IPS DF 6.9 (cell line): ENCODE measurements at places on chromosomes 13 and 19.

DNA sequence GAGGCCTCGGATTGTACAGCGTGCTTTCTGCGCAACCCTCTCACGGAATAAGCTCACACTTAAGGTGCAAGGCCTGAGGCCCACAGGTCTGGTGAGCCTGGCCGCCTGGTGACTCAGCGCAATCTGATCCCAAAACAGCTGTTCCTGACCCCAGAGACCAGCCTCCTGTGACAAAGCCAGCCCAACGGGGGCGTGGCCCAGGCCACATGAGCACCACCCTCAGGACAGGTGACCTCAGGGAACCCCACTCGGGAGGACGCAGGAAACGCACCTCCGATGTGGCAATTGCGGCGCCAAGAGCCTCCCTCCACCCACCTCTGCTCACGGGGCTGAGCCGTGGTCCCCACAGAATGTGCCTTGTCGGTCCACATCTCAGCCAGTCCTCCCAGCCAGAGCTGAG, 26.4 kb downstream of the GRTP1 start:
- peaks cover 3% of the 10 kb centered on the region for H3K4me1 ChIP-seq
- H3K27ac ChIP-seq = no peak overlapping the region
- DNase-seq = peak; percentile 37
- peaks cover 9% of the 10 kb centered on the region for H3K36me3 ChIP-seq
- no peaks in the 10 kb centered on the region for H3K27me3 ChIP-seq

DNA sequence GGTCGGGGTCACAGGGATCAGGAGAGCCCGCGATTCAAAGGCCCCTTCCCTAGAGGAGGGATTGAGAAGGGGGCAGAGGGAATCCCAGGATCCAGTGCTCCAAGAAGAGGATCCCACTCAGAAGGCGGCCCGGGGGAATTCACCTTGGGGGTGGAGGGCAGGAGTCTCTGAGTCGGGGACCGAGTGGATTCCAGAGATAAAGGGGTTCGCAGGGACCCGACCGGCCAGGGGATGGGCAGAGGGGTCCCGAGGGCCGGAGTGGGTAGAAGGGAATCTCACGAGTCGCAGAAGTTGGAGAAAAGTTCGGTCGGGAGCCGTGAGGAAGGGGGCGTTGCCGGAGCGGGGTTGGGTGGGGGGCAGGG, 261 bp downstream of the PRKD2 start:
- H3K4me3 ChIP-seq = peak overlapping the region; percentile 87; the same call in 1 of the 2 replicates
- DNase-seq = no peak
- no peaks in the 10 kb centered on the region for H3K27me3 ChIP-seq
- H3K4me1 ChIP-seq = peaks cover 1% of the 10 kb centered on the region; the same call in 1 of the 2 replicates

DNA sequence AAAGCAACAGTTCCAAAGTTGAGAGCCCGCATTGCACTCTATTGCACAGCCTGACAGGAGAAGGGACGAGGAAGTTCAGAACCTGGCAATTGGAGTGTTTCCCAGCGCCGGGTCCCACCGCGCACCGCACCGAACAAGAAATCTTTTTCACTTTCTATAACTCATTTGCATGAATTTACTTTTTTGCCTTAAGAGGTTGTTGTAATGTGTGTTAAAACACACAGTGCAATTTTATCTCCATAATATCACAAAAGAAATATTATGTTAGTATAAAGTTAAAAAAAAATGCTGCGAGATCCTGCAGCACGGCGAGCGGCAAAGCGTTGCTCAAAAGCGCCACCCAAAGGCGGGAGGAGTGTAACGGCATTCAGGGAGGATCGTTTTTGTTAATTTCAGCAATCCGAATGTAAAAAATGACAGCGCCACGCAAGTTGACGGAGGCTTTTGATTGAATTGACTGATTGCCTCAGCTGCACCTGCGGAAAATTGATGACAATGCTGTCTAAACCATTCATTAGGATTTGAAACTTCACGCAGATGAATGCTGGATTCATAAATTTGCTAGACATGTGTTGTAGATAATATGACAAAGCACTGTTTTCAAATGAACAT, 303.6 kb upstream of the ZNF507 start:
- no peak overlapping the region for H3K27ac ChIP-seq
- peaks cover 2% of the 10 kb centered on the region; the same call in 1 of the 2 replicates for H3K27me3 ChIP-seq
- peak overlapping the region; percentile 24; the same call in 1 of the 2 replicates for H3K4me3 ChIP-seq
- peak; percentile 5 for DNase-seq
- no peaks in the 10 kb centered on the region for H3K4me1 ChIP-seq

GRCh38 chr13:103192511-103193135, 126.4 kb upstream of the SLC10A2 start:
- no peaks in the 10 kb centered on the region for H3K27me3 ChIP-seq
- no peak overlapping the region for H3K27ac ChIP-seq
- no peaks in the 10 kb centered on the region for H3K4me1 ChIP-seq
- H3K4me3 ChIP-seq = no peak overlapping the region

- no peaks in the 10 kb centered on the region for H3K27me3 ChIP-seq
- no peak for DNase-seq
- H3K36me3 ChIP-seq = no peaks in the 10 kb centered on the region
- H3K27ac ChIP-seq = no peak overlapping the region
- no peak overlapping the region for H3K4me3 ChIP-seq
Observed at GRCh38 chr19:29623726-29624488, 17.8 kb downstream of the POP4 start.

- no peaks in the 10 kb centered on the region for H3K27me3 ChIP-seq
- DNase-seq = no peak
- H3K4me3 ChIP-seq = no peak overlapping the region
- no peaks in the 10 kb centered on the region for H3K36me3 ChIP-seq
- H3K4me1 ChIP-seq = no peaks in the 10 kb centered on the region
Observed at GRCh38 chr13:23811366-23812062, 77.7 kb downstream of the MIPEP start.

GRCh38 chr13:106357198-106357597, 178.3 kb downstream of the EFNB2 start:
- H3K27ac ChIP-seq = no peak overlapping the region
- H3K4me3 ChIP-seq = no peak overlapping the region
- H3K36me3 ChIP-seq = no peaks in the 10 kb centered on the region
- H3K4me1 ChIP-seq = no peaks in the 10 kb centered on the region
- no peaks in the 10 kb centered on the region for H3K27me3 ChIP-seq
- DNase-seq = no peak

DNA sequence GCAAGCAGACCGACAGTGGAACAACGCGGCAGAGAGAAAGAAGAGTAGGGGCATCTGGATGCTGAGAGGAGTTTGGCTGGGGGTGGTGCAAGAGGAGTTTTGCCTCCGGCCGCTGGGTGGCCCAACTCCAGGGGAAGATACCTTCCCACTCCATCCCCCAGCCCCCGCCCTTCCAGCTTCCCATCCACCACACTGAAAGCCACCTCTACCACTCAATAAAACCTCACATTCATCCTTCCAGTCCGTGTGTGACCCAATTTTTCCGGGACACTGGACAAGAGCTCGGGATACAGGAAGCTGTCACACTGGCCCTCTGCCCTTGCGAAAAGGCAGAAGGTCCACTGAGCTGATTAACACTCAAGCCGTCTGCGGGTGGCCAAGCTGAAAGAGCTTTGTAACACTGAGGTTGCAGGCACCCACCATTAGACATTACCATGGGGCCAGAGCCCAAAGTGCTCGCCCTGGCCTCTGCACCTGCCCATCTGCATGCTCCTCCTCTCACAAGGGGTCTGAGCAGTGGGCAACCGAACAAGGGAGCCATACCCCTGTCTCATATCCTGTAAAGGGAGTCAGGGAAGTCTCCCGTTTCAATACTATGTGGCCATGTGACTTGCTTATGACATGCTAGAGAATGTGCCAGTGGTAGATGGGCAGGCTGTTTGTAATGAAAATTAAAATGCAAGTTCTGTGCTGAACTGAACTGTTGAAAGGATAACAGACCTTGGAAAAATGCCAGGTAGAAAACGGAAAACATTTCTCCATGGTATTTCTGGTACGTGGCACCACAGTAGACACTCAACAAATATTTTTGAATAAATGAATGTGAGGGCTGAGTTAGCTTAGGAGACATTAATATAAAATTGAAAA, 205.1 kb upstream of the STARD13 start:
- H3K4me1 ChIP-seq = no peaks in the 10 kb centered on the region
- H3K27ac ChIP-seq = no peak overlapping the region
- no peaks in the 10 kb centered on the region for H3K27me3 ChIP-seq
- H3K4me3 ChIP-seq = no peak overlapping the region

DNA sequence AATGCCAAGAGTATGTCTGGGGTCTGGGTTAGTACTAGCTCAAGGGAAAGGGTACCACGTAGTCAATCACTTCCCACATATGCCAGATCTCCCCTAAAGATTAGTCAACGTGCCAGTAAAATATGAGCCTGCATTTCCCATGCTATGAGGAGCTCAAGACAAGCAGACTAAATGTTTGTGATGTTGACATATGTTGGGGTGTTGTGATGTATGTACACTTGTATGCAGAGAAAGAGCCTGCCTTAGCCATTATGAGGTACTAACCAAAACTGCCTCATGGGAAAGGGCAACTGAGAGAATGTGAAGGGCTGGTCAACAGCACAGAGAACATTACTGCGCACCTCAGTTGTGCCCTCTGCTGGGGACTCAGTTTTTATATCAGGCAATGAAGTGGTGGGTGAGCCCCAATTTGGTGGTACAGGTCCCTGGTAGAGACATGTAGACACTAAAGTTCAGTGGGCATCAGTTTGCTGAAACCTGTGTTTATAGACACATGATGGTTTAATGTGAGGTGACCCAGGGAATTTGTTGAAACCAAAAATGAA, 287.0 kb downstream of the DCT start:
- H3K4me3 ChIP-seq = no peak overlapping the region
- H3K4me1 ChIP-seq = no peaks in the 10 kb centered on the region; the same call in 1 of the 2 replicates
- H3K27ac ChIP-seq = no peak overlapping the region
- peak; percentile 52 for DNase-seq

GRCh38 chr19:18317961-18318800, 4.7 kb downstream of the LSM4 start:
- no peak overlapping the region for H3K27ac ChIP-seq
- DNase-seq = no peak
- no peaks in the 10 kb centered on the region for H3K4me1 ChIP-seq
- H3K4me3 ChIP-seq = no peak overlapping the region
- H3K27me3 ChIP-seq = no peaks in the 10 kb centered on the region

DNA sequence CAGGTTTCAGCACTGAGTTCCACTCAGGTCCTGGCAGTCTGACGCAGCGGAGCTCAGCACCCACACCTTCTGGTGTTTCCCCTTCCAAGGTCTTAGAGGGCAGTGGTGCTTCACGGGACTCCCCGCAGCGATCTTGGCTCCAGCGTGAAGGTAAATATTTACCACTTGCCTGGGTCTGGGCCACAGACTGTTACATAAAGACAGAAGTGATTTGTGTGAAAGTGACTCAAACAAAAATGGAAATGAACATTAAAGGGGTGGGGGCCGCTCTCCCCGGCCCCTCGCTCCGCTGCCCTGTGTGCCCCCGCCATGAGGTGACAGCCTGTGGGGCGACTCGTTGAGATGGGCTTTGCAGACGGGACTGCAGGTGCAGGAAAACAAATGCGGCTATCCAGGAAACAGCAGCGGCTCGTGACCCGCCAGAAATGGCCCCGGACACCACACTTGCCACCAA, 55.0 kb downstream of the GGACT start:
- H3K36me3 ChIP-seq = no peaks in the 10 kb centered on the region; the same call in 1 of the 2 replicates
- H3K27me3 ChIP-seq = no peaks in the 10 kb centered on the region; the same call in 1 of the 2 replicates
- no peak overlapping the region for H3K4me3 ChIP-seq
- DNase-seq = no peak
- no peak overlapping the region for H3K27ac ChIP-seq

DNA sequence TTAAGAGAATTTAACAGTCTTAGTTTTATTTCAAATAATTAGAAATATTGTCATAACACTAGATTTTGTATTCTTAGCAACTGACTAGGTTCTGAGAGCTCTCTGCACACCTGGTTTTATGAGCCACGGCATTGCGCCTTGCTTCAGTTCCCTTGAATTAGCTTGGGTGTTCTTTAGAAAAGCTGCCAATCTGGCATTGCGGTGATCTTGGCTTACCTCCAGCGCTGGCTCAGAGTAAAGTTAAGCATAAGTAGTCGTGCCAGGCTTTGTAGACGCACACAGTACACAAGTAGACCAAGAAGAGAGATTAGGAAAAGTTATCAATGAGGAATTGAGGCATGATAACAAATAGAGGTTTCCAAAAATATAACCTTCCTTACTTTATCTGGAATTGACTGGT, 45.7 kb downstream of the TPP2 start:
- H3K4me3 ChIP-seq = no peak overlapping the region
- no peak overlapping the region for H3K27ac ChIP-seq
- no peaks in the 10 kb centered on the region for H3K27me3 ChIP-seq
- no peak for DNase-seq

DNA sequence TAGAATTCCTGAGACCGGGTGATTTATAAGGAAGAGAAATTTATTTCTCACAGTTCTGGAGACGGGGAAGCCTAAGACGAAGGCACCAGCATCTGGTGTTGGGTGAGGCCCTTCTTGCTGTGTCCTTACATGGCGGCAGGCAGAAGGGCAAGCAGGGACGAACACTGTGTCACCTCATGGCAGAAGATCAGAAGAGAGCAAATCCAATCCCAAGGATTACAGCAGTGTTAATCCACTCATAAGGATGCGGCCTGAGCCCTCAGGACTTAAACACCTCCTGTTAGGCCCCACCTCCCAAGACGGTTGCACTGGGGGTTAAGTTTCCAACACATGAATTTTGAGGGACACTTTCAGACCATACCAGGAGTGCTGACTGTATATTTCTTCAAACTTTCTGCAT, 6.7 kb upstream of the FBL start:
- H3K36me3 ChIP-seq = no peaks in the 10 kb centered on the region
- H3K27me3 ChIP-seq = no peaks in the 10 kb centered on the region
- H3K27ac ChIP-seq = no peak overlapping the region

DNA sequence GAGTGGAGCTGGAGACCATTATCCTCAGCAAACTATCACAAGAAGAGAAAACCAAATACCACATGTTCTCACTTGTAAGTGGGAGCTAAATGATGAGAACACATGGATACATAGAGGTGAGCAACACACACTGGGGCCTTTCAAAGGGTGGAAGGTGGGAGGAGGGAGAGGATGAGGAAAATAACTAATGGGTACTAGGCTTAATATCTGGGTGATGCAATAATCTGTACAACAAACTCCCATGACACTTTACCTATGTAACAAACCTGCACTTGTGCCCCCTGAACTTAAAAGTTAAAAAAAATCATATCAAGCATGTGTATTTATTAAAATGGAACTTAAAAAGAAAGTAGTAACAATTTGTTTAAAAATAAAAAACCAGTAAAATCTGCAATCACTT, 5.0 kb downstream of the SIGLEC14 start:
- no peaks in the 10 kb centered on the region for H3K27me3 ChIP-seq
- H3K4me1 ChIP-seq = no peaks in the 10 kb centered on the region
- no peaks in the 10 kb centered on the region for H3K36me3 ChIP-seq
- no peak overlapping the region for H3K4me3 ChIP-seq
- no peak overlapping the region for H3K27ac ChIP-seq
- no peak for DNase-seq
